ENCODE measurements at places on chromosomes 11 and 22. TPM values are rescaled to one million over a fixed set of nuclear protein-coding genes. Genes with fewer than 3 reads are reported as not detected.

GRCh38 chr11:106695506-106695905 lies 322.8 kb downstream of the GUCY1A2 start:
- no peak overlapping the region for H3K27ac ChIP-seq
- H3K36me3 ChIP-seq: no peaks in the 10 kb centered on the region
- no peak for DNase-seq
- H3K4me3 ChIP-seq: no peak overlapping the region
- H3K27me3 ChIP-seq: no peaks in the 10 kb centered on the region
- no peaks in the 10 kb centered on the region for H3K4me1 ChIP-seq

DNA sequence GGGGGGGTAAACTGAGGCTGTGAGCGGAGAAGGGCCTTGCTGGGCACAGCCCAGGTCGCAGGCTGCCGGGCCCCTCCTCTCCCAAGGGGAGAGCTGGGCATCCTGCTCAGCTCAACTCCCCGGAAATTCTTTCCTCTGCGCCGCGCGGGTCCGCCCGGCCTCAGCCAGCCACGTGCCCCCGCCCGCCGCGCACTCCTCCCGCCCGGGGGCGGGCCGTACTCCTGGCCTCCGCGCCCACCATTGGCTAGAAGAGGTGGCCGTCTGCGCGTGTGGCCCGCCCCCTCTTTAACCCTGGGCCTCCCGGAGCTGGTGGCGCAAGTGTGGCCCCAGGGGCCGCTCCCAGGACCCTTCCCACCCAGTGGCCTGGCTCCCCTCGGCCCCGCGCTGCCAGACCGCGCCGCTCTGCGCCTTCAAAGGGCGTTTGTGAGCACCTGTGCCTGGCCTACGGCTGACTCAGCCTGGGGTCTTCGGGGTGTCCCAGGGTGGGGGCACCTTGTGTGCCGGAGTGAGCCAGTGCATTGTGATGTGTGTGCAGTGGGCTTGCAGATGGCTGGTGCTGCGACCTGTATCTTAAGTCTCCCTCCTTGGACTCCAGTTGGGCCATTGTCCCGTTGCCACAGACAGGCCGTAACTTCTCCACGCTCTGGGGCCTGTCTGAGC lies 2.0 kb downstream of the MRGPRF start:
- H3K27me3 ChIP-seq: peaks cover 13% of the 10 kb centered on the region
- H3K4me3 ChIP-seq: peak overlapping the region; percentile 41
- no peak for DNase-seq
- peaks cover 8% of the 10 kb centered on the region for H3K4me1 ChIP-seq
- no peaks in the 10 kb centered on the region for H3K36me3 ChIP-seq

- no peaks in the 10 kb centered on the region for H3K4me1 ChIP-seq
- no peak overlapping the region for H3K4me3 ChIP-seq
- no peak overlapping the region for H3K27ac ChIP-seq
- peaks cover 28% of the 10 kb centered on the region for H3K27me3 ChIP-seq
- no peak for DNase-seq
Observed at GRCh38 chr11:69604055-69604454, 36.9 kb upstream of the CCND1 start.

- H3K4me3 ChIP-seq: no peak overlapping the region
- H3K27ac ChIP-seq: no peak overlapping the region
- no peaks in the 10 kb centered on the region for H3K27me3 ChIP-seq
- DNase-seq: no peak
- peaks cover 17% of the 10 kb centered on the region for H3K36me3 ChIP-seq
- H3K4me1 ChIP-seq: peaks cover 3% of the 10 kb centered on the region
Observed at GRCh38 chr11:27354359-27354965, 8.6 kb downstream of the CCDC34 start.

- H3K36me3 ChIP-seq: no peaks in the 10 kb centered on the region
- no peaks in the 10 kb centered on the region for H3K27me3 ChIP-seq
- H3K27ac ChIP-seq: no peak overlapping the region
- DNase-seq: no peak
- H3K4me3 ChIP-seq: no peak overlapping the region
Observed at GRCh38 chr11:16097543-16097942, 258.8 kb downstream of the SOX6 start.

DNA sequence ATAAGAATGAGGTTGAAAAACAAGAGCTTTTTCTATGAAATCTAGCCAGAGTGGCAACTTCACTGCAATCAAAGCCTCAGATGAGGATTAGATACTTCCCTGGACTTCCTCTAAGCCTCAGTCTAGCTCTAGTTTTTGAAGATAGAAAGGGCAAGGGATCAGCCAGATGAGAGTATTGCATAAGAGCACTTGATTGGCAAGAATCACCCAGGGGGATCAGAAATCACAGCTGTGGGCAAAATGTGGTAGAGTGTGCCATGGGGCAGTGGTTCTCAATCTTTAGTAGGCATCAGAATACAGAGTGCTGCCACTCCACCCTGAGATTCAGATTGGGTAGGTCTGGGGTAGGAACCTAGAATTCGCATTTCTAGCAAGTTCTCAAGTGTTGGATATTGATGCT lies 82.4 kb downstream of the EXT2 start:
- H3K4me3 ChIP-seq: no peak overlapping the region
- peaks cover 14% of the 10 kb centered on the region for H3K4me1 ChIP-seq
- peaks cover 13% of the 10 kb centered on the region for H3K36me3 ChIP-seq
- H3K27ac ChIP-seq: no peak overlapping the region
- DNase-seq: no peak
- H3K27me3 ChIP-seq: no peaks in the 10 kb centered on the region

- no peak overlapping the region for H3K4me3 ChIP-seq
- H3K36me3 ChIP-seq: no peaks in the 10 kb centered on the region
- H3K27me3 ChIP-seq: no peaks in the 10 kb centered on the region
- DNase-seq: no peak
Observed at GRCh38 chr11:46106530-46107407, 14.5 kb downstream of the PHF21A start.

GRCh38 chr11:126680131-126680530 lies 320.4 kb downstream of the KIRREL3 start:
- no peak for DNase-seq
- H3K27me3 ChIP-seq: peaks cover 12% of the 10 kb centered on the region
- no peaks in the 10 kb centered on the region for H3K36me3 ChIP-seq

DNA sequence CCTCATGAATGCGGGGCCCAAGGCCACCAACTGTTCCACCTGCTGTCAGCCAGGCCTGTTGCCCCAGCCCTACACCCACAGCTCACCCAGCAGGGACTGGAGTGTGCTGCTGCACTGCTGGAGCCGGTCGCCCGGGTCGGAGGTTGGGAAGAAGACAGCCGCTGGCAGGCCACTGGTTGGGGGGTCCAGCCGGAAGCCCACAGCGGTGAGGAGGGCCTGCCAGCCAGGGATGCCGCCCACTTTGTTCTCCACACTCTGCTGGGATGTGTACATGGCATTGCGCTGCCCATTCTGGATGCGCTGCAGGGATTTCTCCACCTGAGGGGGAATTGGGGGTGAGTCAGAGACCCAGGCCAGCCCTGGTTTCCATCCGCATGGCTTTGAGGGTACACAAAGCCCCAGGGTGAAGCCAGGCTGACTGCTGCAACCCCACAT lies 74.2 kb upstream of the PITPNB start:
- DNase-seq: no peak
- no peaks in the 10 kb centered on the region for H3K36me3 ChIP-seq
- peaks cover 7% of the 10 kb centered on the region for H3K4me1 ChIP-seq
- H3K4me3 ChIP-seq: no peak overlapping the region

ANO9 gene
- 70.1 TPM for total RNA-seq

CDC42EP2 gene
- not detected for total RNA-seq

FTH1 gene
- total RNA-seq: 598 TPM

MMP11 gene
- 3.8 TPM for total RNA-seq

NRGN gene
- total RNA-seq: 0.68 TPM
